ENCODE measurements at places on chromosomes 13 and 19. TPM values are rescaled to one million over a fixed set of nuclear protein-coding genes. Genes with fewer than 3 reads are reported as not detected.

- no peak for DNase-seq
Observed at GRCh38 chr13:29920025-29920643, 69.7 kb upstream of the UBL3 start.

ZNF229 gene
- 13.3 TPM for total RNA-seq

GRCh38 chr19:45005787-45006186, 4.5 kb downstream of the RELB start:
- no peak for DNase-seq

SLAIN1 gene
- 19.5 TPM for total RNA-seq

SHKBP1 gene
- total RNA-seq, result 52.1 TPM

- DNase-seq, result no peak
Observed at GRCh38 chr19:8036434-8037099, 16.0 kb upstream of the CCL25 start.

GRCh38 chr19:12790628-12791344, 500 bp upstream of the JUNB start:
- DNase-seq, result peak; percentile 20

DNA sequence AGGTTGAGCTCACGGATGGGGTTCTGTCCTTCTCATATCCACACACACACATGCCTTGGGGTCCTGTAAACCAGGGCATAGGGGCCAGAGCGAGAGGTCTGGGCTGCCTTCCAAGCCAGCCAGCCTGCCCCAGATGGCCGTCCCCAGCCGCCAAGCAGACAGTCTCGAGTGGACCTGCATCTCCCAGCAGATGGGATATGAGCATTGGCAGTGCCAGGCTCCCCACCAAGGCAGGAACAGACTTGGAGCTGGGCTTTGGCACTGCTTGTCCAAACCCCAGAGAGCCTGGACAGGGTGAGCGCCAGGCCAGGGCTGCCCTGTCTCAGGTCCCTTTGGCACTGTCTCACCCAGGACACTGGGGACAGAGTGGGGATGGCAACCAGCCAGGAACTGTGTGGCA, 130.4 kb downstream of the DPF1 start:
- DNase-seq, result peak; percentile 91

GRCh38 chr19:18023622-18024251, 15.8 kb downstream of the ARRDC2 start:
- DNase-seq, result peak; percentile 64

- peak; percentile 55 for DNase-seq
Observed at GRCh38 chr13:30364876-30365275, 57.4 kb upstream of the UBE2L5 start.

HAUS8 gene
- total RNA-seq, result 9.1 TPM

KLF1 gene
- total RNA-seq, result not detected

KIR2DL1 gene
- not detected for total RNA-seq

CATSPERD gene
- not detected for total RNA-seq

EFNB2 gene
- 22.5 TPM for total RNA-seq

GRCh38 chr19:38733493-38734175, 10.6 kb downstream of the CAPN12 start:
- DNase-seq, result no peak

GRCh38 chr13:66826398-66826797, 403.7 kb downstream of the PCDH9 start:
- no peak for DNase-seq

DNA sequence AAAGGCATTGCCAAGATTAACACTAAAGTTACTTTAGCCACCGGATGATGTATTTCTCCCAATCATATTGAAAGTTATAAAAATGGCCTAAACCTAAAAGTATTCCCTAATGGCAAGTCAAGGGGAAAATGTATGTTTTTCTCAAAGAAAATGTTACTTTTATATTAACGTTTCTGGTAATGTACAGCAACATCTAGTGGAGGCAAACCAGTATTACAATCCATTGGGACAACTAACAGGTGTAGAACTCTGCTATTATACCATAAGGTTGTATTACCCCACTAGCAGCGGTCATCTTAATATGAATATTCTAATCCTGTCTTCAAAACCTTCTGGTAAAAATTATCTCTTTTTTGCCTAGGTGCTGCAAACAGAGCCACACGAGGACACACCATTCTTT, 69.2 kb downstream of the ZNF100 start:
- DNase-seq, result no peak

DNA sequence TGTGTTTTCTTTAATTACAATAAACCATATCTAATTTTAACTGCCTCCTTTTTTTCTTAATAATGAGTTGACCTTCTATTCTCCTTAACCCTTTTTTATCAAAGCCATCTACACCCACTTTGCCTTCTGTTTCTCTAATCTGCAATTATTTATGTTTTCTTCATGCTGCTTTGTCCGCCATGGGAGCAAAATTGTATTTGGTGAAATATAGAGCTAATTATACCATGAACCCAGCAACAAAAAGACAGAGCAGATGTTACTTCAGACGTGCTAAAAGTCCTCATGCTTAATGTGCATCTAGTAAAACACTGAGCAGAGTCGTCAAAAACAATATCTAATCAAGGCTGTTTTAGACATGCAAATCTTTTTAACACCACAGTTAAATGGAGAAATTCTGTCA, 264.7 kb downstream of the DACH1 start:
- DNase-seq, result no peak

GRIN3B gene
- 0.22 TPM for total RNA-seq

- DNase-seq, result no peak
Observed at GRCh38 chr19:2680808-2681207, 21.7 kb downstream of the GNG7 start.

DNA sequence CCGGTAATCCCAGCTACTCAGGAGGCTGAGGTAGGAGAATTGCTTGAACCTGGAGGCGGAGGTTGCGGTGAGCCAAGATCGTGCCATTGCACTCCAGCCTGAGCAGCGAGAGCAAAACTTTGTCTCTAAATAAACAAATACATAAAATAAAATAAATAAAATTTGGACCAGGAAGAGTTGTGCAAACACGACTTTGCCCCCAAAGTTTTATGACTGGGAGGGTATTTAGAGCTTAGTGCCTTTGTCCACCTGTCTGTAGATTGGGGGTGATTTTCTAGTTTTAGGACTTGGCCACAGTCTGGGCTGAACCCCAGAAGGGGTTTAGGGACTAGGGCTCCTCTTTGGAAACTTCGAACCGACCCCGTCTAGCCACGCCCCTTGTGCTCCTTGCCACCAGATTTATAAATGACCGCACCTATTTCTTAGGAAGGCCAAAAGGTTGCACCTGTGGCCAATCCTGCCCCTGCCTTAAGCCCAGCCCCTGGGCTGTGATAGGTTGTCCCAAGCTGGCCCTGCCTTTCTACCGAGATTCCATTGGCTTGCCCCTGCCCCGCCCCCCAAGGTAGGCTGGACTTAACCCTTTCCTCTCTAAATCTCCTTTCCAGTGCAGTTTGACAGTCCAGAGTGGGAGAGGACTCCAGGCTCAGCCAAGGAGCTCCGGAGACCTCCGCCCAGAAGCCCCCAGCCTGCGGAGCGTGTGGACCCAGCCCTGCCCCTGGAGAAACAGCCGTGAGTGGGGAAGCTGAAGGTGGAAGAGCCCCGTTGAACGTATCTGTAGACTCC, 5.3 kb downstream of the SHD start:
- DNase-seq, result no peak

IRS2 gene
- 19.8 TPM for total RNA-seq

- no peak for DNase-seq
Observed at GRCh38 chr13:44865722-44866410, 123.4 kb downstream of the NUFIP1 start.

GRCh38 chr19:57308514-57308913, 11.8 kb upstream of the ZNF543 start:
- DNase-seq, result no peak

- DNase-seq, result peak; percentile 57
Observed at GRCh38 chr19:3968556-3969434, 2.1 kb downstream of the DAPK3 start.

- no peak for DNase-seq
Observed at GRCh38 chr13:88937384-88937783, 1266.2 kb downstream of the SLITRK5 start.

ZNF85 gene
- 12.5 TPM for total RNA-seq

GRCh38 chr13:19955873-19956559, 2.5 kb upstream of the ZMYM2 start:
- DNase-seq, result no peak

GRCh38 chr19:45087531-45087930, 5.4 kb upstream of the PPP1R37 start:
- no peak for DNase-seq

- no peak for DNase-seq
Observed at GRCh38 chr13:66528180-66528579, 702.0 kb downstream of the PCDH9 start.

DNA sequence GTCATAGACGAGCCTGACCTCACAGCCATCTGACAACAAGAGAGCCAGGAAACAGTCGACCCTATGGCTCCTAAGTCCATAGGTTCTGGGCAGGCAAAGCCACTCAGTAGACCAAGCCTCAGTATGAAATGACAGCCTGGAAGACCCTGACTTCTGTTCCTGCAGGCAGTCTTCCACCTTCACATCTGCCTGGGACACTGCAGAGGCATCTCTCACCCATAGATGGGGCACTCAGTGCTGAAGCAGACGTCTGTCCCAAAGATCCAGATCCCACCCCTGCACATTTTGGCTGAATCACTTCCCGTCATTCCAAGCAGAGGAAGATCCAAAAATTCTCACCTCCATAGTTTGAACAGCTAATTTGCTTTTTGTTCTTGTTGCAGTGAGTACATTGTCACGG, 139.3 kb upstream of the ZNF507 start:
- no peak for DNase-seq

DNA sequence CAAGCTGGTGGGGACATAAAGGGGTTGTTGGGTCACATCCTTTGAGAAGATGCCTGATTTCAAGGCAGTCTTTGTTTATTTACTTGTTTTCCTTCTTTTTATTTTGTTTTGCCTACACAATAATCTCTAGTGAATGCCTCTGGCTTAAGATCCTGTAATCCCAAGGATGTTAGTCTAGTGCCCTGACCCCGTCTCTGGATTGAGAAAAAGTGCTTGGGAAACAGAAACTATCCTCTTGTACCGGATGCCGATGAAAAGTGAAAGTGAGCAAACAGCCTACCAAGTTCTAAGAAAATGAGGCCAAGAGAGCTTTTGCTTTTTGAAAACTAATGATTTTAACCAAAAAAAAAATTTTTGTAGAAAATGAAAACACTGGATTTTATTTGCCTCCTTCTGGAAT, 42.1 kb upstream of the C1QTNF9 start:
- no peak for DNase-seq

DNA sequence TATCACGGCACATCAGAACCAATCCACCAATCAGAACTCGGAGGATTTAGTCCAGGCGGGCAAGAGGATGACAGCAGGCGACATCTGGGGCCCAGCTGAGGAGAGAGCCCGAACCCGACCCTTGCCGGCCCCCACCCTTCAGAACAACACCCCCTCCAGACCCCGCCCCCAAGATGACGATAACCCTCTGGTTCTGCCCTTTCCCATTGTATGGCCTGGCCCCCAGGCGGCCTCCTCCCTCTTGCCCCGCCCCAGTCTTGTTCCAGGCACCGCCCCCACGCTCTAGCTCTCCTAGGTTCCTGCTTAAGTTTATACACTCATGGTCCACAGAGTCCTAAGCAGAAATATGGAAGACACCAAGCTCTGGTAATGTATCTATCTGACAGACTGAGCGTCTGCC, 2.8 kb upstream of the ZNF83 start:
- DNase-seq, result no peak

MCF2L gene
- 46.6 TPM for total RNA-seq

ZNF69 gene
- 16.4 TPM for total RNA-seq

DNA sequence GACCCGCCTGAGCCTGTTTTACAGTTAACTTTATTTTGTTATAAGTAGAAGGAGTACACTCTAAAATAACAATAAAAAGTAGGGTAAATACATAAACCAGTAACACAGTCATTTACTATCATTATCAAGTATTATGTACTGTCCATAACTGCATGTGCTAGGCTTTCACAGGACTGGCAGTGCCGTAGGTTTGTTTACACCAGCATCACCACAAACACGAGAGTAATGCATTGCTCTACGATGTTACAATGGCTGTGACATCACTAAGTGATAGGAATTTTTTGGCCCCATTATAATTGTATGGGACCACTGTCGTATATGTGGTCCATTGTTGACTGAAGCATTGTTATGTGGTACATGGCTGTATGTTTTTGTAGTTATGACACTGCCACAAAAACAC, 41.3 kb upstream of the SLC7A9 start:
- no peak for DNase-seq
